Effector memory CD8-positive, alpha-beta T cell (primary cell): ENCODE measurements at places on chromosomes 13 and 19.

GRCh38 chr13:46113596-46113995, 8.8 kb upstream of the CPB2 start:
- DNase-seq, result no peak

GRCh38 chr19:51009061-51009891, 7.9 kb upstream of the KLK8 start:
- no peak for DNase-seq

DNA sequence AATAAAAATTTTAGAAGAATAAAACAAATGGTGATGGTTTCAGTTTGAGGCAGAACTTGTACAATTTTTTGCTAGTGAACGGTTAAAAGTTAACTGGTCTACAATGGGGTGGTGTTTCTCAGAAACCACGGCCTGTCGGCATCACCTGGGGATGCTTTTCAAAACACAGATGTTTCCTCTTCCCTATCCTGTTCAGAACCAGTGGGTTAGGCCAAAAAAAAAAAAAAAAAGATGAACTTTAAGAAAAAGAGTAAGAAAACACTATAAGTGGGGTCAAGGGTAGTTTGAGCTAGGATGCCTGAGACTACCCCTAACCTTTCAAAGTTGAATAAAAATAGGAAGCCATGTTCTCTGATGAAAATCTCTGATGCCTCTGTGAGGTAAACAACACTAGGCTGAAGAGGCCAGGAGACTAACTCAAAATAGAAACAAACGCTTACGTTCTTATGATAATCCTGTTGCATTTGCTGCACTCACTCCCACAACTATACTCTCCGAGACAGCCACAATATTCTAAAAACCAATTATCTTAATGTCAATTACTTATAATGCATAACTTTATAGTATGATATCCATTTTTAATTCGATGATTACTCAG, 3.3 kb downstream of the MTIF3 start:
- DNase-seq, result no peak

DNA sequence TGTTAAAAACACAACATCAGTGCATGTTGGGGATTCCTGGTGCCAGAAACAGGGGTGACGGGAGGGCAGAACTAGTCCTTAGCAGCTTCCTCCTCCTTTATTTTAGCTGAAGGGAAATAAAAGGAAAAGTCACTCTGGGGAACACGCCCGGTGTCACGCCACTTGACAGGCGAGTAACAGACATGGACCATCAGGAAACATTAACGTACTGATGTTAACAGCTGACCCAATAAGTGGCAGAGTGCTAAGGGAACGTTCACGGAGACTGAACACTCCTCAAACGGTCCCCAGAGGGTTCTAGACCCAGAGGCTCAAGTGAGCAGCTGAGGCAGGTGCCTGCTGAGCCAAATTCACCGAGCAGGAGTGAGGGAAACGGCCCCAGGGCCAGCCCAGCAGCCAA, 13.9 kb upstream of the EIF3G start:
- no peak for DNase-seq

GRCh38 chr13:50334944-50335343, 319.7 kb downstream of the KCNRG start:
- no peak for DNase-seq

DNA sequence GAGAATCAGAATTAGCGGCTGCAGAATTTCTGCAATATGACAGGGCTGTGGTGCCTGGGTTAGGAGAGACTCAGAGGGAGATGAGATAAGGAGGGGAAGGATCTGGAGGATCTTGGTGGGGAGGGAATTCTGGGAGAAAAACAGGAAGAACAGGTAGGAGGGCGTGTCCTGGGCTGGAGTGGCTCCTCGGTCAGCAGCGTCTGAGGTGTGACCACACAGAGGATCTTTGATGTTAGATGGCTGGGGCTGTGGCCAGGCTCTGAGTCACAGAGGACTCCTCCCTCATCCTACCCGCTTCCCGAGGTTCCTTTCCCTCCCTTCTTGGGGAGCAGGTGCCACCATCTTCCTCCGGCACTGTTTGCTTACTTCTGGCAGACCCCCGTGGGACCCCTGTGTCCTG, 6.4 kb upstream of the KLK6 start:
- DNase-seq, result no peak

DNA sequence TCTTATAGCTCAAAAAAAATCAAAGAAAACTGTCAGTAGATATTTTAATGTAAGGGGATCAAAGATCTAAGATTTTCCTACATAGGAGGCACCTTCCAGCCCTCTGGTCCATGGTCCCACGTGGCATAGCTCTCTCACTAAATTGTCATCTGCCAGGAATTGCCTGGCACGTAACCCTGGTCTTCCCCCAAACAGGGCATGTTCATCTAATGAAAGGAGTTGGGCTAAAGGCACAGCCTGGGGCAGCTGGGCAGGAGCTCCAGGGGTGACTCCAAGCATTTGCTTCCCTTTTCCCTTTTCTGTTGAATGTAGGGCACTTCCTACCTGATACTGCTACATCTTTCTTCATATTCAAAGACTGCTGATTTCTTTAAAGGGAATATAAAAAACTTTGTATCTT, 148.7 kb downstream of the COL4A1 start:
- DNase-seq, result no peak

- no peak for DNase-seq
Observed at GRCh38 chr13:49669735-49670309, 21.5 kb downstream of the EBPL start.

- no peak for DNase-seq
Observed at GRCh38 chr13:79070343-79070974, 335.6 kb downstream of the RBM26 start.

DNA sequence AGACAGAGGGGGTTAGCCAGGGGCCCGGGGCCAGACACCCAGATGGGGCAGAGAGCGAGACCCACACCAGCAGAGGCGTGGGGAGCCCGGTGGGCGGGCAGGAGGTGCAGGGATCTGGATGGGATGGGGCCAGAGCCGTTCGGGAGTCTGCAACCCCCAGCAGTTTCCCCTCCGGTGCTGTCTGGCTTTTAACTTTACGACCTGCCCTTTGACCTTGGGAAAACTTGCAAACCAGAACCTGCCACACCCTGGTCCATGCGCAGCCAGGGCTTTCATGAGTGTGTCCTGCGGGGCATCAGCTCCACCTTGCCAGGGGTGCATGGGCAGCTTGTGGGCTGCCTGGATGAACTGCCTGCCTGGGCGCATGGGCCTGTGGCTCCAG, 9.8 kb downstream of the JOSD2 start:
- DNase-seq, result no peak

DNA sequence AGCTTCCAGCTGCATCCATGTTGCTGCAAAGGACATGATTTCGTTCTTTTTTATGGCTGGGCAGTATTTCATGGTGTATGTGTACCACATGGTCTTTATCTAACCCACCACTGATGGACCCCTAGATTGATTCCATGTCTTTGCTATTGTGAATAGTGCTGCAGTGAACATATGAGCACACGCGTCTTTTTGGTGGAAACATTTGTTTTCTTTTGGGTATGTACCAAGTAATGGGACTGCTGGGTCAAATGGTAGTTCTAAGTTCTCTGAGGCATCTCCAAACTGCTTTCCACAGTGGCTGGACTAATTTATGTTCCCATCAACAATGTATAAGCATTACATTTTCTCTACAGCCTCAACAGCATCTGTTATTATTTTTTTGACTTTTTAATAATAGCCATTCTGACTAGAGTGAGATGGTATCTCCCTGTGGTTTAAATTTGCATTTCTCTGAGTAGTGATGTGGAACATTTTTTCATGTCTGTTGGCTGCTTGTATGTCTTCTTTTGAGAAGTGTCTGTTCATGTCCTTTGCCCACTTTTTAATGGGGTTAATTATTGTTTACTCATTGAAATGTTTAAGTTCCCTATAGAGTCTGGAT, 6.8 kb upstream of the UBE2L5 start:
- no peak for DNase-seq

DNA sequence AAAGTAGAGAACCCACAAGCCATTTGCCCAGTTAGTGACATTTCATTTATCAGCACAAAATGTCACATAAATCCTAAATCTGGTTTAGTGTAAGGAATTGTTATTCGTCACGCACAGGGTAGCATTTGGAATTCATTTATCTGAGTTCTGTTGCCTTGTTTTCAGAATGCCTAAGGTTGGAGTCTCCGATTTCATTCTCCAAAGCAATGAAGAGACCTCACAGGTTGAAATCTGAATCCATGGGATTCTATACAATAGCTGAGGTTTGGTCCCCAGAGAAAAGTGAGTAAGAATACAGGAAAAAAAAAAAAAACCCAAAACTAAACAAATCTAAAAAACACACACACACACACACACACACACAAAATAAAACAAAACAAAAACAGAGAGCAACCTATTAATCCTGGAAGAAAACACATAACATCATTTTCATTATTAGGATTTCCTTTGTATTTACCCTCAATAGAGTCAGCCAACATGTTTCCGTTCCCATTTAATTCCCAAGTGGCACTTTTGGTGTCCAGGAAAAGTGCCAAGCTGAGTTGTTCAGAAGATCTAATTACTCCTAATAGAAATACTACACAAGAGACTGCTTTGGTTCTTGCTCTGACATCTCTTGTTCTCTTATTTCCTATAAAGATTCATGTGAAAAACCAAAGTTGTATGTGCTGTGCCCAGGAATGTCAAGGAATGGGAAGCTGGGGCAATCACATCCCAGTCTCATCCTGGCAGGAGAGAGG, 36.2 kb upstream of the LRCH1 start:
- no peak for DNase-seq

GRCh38 chr19:32719611-32720059, at the start of gene TDRD12:
Gene TDRD12 (plus strand): TSS chr19:32719767. CDS start chr19:32720073, 306 bp downstream.
- DNase-seq, result no peak
